ENCODE measurements at places on chromosomes 6 and 20.
A peak's percentile ranks its signal among the peaks of the same experiment; 100 is the strongest.

- no peak for DNase-seq
Measured at GRCh38 chr6:125745281-125746018, 4.0 kb upstream of the HEY2 start.

DNA sequence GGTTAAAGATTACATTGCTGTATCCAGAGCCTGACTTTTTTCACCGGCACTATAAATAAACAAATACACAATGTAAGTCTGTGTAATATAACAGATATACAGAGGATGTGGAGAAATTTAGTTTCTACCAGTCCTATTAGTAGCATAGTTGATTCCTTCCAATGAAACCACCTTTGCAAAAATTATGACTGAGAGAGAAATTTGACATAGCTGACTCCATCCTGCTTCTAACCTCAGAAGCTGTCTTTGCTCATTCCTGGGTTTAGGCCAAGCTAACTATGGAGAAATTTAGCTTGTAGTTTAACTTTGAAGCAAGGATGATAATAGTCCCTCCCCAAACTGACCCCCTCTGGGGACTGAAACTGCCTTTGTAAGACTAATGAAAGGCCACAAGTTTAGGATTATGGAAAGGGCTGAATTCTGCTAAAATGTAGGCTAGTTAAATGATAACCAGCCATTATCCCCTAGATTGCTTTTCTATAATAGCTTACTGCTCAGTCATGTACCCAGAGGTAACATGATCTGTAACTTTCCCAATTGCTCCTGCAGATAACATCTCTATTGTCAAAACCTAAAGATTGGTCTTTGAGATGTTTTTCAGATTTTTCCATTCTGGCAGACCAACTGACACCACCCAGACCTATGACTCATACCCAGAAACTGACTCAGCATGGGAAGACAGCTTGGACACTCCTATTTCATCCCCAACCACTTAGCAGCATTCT is 172.8 kb upstream of the ARG1 start:
- peak; percentile 26 for DNase-seq

DNA sequence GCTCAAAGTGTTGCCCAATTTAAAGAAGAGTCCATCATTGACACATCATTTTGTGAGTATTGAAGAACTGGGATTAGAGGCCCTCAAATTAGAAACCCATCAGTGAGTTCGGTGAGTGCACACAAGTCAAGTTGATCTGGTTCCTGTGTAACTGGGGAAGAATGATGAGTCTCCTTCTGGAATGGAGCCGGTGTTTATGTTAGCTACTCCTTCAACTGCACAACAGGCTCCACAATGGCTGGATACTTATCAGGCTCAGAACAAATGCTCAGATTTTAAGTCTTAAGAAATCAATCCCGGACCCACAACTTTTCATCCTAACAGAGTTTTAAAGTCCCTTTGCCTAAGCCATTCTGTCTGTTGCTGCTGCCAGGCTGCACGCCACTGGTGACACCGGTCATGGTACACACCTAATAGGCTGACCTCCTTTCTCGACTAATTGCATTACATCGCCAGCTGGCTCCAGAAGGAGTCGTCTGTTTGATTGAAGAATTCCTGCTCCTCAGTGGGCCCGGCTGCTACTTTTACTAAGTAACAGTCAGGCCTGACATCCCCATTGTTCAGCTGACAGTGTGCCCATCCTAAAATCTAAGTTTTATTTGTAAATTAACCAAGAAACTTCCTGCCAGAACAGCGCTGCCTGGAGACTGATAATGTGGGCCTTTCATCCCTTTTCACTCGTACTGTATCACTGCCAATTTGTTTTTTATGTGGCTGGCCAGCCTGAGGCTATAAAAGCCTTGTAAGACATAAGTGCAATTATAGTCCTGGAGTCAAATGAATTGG is 130.4 kb downstream of the INSM1 start:
- no peak for DNase-seq

GRCh38 chr6:117397536-117398227 is 28.1 kb downstream of the ROS1 start:
- no peak for DNase-seq

- DNase-seq, result peak; percentile 91
Measured at GRCh38 chr6:42929821-42930360, 611 bp downstream of the CNPY3 start.

GRCh38 chr20:12936020-12936419 is 72.8 kb upstream of the SPTLC3 start:
- DNase-seq, result peak; percentile 15

GRCh38 chr6:135300576-135300975 is 119.5 kb downstream of the MYB start:
- no peak for DNase-seq

- DNase-seq, result no peak
Measured at GRCh38 chr20:50272030-50272723, 81.5 kb downstream of the CEBPB start.

- no peak for DNase-seq
Measured at GRCh38 chr20:19794941-19795340, 36.9 kb downstream of the RIN2 start.
